ENCODE measurements at places on chromosomes 4 and X.

DNA sequence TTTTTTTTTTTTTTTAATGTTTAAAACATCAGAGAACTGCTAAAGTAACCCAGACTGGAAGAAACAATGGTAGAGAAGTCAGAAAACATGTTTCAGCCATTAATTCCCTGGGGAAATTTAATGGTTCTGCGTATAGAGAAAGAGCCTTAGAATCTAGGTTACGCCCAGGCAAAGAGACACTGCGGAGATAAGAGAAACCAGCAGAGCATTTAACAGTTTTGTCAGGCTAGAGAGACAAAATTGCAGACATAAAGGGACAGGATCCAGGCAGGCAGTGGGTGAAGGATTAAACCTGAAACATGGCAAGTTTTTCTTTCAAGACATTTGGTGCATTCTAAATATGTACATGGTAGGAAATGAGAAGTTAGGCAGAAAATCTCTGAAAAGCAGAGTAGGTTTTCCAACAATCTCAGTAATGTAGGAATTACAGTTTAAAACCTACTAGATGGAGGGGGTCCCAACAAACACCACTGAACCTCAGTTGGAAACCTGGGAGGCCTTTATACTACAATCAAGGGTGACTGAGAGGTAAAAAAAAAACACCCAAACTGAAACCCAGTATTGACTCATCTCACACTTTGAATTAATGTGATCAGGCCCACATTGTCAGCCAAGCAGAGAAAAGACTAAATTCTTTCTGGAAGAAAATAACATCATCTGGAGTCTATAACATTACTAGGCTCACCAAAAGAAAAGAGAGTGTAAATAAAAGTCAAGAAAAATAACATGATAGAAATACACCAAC is 254.2 kb upstream of the NWD2 start:
- DNase-seq, result no peak

- DNase-seq, result no peak
Observed at GRCh38 chrX:135009838-135010237, 12.5 kb downstream of the RTL8B start.

- DNase-seq, result no peak
Observed at GRCh38 chr4:1452431-1453051, 46.3 kb upstream of the NKX1-1 start.

GRCh38 chr4:2833671-2834000 is 10.0 kb upstream of the ADD1 start:
- no peak for DNase-seq

DNA sequence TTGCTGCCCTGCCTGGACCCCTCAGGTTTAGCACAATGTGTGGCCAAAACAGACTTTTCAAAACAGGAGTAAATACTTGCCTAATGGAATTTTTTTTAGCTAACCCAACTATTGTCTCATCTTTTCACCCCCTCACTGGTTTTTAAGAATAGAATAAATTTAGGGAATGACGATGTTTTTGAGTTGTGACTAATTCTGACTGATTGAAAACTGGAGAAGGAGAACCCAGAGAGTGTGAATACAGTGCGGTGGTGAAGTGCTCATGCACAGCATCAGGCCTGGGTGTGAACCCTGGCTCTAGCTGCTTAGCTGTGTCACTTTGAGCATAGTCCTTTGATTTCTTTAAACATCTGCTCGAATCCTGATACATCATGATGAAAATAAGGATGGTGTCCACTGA is 10.5 kb downstream of the ANTXR2 start:
- DNase-seq, result peak; percentile 51

- no peak for DNase-seq
Observed at GRCh38 chrX:132744470-132744869, 214.0 kb downstream of the HS6ST2 start.

- no peak for DNase-seq
Observed at GRCh38 chr4:13386405-13387107, 97.6 kb downstream of the RAB28 start.

GRCh38 chrX:23919706-23920320 is 12.0 kb downstream of the CXorf58 start:
- no peak for DNase-seq

- no peak for DNase-seq
Observed at GRCh38 chr4:148618856-148619255, 176.6 kb upstream of the NR3C2 start.

GRCh38 chr4:149825336-149825735 is 9.7 kb upstream of the IQCM start:
- no peak for DNase-seq

DNA sequence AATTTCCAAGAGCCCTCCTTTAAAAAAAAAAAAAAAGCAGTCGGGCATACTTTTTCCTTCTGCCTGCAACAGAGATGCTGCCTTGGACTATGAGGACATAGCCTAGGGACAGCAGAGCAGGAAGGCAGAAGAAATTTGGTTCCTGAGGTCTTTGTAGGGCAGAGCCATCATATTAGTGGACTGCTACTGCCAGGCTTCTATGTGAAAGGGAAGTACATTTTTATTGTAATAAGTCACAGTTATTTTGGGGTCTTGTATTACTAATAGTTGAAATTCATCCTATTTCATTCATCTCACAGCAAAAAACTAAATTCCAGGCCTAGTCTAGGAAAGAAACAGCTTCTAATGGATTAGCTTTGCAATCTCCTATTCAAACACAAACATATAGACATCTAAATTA is 211.2 kb downstream of the NSUN7 start:
- no peak for DNase-seq

- peak; percentile 57 for DNase-seq
Observed at GRCh38 chr4:36292556-36293188, 11.3 kb downstream of the DTHD1 start.

DNA sequence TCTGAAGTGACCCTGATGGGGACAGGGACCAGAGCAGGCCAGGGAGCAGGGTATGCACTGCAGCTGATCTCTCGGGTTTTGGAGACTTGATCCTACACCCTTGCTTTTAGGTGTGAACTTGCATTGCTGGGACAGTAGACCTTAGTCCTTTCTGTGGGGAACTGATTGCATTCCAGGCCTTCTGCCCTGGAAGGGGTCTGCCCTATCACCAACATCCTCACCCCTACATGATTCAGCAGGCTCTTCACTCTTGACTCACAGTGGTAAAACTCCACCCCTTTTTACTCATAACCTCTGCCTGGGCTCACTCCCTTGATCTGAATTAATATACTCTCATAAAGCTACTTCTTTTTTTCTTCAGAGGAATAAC is 6.6 kb upstream of the DDX60L start:
- peak; percentile 87 for DNase-seq

- peak; percentile 15 for DNase-seq
Observed at GRCh38 chrX:124098089-124098488, 136.6 kb downstream of the STAG2 start.

DNA sequence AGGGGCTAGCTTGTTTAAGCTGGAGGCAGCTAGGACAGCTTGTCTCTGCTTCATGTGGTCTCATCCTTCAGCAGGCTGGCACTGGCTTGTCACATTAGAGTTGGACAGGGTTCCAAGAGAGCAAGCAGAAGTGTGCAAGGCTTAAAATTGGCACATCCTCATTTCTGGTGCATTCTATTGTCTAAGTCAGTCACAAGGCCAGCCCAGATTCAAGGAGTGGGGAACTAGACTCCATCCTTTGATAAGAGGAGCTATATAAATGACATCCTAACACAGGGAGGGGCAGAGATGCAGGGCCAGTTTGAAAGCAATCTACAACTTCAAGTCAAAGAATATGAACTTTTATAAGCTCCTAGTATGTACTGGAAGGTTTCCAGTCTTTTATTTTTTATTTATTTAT is 313.2 kb downstream of the PTTG2 start:
- DNase-seq, result peak; percentile 41

- peak; percentile 3 for DNase-seq
Observed at GRCh38 chrX:37509349-37509748, 62.1 kb upstream of the LANCL3 start.

- no peak for DNase-seq
Observed at GRCh38 chrX:9905721-9906120, 61.4 kb upstream of the CLDN34 start.

DNA sequence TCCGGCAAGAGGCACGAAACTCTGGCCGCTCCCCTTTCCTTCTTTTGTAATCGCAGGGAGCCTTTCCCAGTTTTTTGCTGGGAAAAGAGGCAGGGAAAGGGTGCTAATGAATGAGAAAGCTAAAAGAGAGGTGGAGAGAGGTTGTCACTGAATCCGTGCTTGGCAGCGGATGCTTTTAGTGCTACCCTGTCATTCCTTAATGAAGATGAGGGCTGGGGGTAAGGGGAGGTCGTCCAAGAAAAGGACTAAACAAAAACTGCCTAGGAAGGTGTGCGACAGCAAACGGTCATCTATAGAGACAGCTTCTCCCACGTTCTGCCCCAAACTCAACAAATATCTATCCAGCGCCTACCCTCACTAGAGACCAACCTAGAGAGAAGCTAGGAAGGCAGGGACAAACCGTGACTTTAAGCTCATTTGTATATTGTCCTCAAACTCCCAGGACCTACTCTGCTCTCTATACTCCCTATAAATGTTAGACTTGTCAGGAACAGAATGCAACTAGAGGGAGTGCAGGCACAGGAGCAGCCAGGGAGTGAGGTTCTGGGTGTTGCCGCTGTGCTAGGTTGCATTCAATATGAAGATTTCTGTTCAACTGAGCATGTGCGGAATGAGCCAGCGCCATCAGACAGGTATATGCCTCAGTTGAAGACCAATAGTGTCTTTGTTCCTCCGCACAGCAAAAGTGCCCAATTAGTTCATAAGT is 777 bp upstream of the CASK start:
- peak; percentile 1 for DNase-seq

DNA sequence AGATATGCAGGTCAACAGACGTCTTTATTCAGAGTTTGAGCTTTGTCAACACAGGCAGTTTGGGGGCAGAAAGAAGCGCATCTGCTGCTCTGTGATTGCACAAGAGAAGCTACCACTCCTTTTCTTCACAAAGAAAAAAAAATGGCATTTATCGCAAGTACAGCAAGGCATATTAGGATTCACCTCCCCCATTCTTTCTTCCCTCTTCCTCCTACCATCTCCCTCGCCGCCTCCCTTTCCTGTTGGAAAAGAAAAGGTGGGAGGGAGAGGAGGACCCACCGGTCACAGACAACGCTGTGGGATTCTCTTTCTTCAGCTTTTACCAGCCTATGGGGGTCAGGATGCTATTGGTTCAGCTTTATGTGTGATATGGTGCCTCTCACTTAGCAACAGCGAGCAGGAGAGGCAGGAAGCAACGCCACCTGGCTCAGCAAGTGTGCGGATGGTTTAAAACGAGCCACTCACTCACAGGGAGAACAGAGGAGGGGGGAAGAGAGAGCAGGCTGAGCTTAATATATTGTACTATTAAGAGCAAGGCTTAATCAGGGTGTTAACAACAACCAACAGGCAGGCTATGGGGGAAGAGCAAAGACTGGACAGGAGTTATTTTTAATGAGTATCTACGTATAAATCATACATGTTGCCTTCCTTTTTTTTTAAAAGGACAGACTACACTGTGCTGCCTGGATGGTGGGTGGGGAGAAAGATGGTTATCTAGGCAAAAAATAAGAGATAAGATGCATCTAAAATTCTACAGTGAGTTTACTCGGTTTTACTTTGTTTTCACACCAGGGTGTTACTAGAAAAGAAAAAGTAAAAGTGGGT is 104.7 kb downstream of the MAML3 start:
- DNase-seq, result no peak

- no peak for DNase-seq
Observed at GRCh38 chr4:125765941-125766340, 451.2 kb downstream of the FAT4 start.
